Hematopoietic multipotent progenitor cell treated with erythropoietin and hydrocortisone succinate and interleukin-3 and kit ligand, for 6 days (in vitro differentiated cells): ENCODE measurements at places on chromosomes 1 and 21.

GRCh38 chr1:116986421-116987255, 14.9 kb upstream of the CD101 start:
- peak; percentile 41 for DNase-seq

DNA sequence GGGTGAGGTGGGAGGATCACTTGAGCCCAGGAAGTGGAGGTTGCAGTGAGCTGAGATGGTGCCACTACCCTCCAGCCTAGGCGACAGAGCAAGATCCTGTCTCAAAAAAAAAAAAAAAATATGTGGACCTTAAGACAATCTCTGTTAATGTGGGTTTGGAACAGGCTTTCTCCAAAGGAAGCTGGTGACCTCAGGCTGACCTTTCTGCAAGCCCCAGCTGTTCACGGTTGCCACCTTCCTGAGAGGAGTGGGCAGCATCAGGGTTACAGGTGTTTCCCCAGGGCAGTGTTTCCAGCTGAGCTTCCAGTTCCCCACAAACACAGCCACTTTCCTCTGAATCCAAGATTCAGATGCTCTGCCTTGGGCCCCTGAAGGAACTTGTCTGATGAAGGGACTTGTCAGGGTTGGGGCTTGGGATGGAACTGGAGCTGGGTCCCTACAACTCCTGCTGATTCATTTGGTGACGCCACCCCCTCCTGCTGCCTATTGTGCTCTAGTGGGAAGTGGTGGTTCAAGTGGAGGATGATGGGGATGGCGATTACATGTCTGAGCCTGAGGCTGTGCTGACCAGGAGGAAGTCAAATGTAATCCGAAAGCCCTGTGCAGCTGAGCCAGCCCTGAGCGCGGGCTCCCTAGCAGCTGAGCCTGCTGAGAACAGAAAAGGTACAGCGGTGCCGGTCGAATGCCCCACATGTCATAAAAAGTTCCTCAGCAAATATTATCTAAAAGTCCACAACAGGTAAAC, 1.9 kb downstream of the ZBTB48 start:
- DNase-seq: peak; percentile 69

DNA sequence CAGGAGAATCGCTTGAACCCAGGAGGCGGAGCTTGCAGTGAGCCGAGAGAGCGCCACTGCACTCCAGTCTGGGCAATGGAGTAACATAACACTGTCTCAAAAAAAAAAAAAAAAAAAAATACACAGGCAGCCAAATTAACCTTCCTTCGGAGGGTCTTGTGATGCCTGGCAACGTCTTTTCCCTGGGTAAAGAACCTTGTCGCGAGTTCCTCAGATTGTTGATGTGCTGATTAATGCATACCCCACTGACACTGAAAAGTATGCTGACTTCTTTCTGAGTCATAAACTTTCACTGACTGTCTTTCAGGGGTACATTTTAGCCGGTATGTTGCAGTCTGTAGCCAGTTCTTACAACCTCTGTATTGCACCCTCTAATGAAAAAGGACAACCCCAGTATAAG, 95.1 kb upstream of the SOD1 start:
- no peak for DNase-seq

DNA sequence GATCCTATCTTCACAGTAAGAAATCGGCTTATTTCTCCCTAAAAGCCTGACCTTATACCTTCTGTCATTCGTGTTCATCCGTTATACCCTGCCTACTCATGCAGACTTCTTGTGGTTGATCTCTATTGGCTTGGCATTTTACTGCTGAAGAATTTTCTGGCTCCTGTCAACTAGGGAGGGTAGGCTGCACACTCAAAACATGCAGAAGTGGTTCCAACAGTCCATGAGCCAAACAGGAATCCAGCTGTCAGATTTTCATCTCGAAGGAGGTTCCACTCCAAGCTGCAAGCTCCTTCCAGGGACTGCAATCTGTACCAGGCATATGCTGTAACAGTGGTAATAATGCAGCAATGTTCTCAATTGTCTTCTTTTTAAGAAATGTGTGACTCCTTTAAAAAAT, 10.1 kb downstream of the DNAJC11 start:
- no peak for DNase-seq

DNA sequence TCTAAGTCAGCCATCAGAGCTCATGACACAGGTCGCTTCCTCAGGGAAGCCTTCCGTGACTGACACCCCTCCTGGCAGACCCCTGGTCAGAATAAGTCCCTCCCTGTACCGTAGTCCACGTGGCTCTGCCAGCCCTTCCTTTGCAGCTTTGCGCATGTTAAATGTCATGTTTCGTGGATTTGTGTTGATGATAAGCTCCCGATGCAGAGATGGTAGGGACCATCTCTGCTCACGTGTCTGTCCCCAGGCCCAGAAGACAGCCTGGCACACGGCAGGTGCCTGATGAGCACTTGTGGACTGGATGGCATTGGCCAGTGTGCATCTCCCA, 75.9 kb downstream of the DHRS3 start:
- DNase-seq: no peak

DNA sequence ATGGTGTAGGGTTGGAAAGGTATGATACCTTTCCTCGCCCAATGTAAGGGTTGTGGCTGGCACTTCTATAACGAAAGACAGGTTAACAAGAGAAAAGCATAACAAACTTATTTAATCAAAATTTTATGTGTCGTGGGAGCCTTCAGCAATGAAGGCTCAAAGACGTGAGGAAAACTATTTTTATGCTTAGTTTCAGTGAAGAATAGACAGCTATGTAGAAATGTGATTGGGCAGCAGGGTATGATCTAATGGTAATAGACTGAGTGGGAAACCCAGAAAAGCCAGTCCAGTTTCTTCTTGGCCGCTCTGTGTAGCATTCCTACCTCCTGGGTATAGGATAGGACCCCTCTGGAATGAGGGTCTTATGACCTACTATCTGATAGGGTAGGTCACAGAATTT, 464.7 kb downstream of the ADGRL2 start:
- no peak for DNase-seq

GRCh38 chr1:94602316-94602715, 60.8 kb upstream of the F3 start:
- DNase-seq: peak; percentile 76

- no peak for DNase-seq
Observed at GRCh38 chr21:36005018-36005417, 55.3 kb downstream of the SETD4 start.

DNA sequence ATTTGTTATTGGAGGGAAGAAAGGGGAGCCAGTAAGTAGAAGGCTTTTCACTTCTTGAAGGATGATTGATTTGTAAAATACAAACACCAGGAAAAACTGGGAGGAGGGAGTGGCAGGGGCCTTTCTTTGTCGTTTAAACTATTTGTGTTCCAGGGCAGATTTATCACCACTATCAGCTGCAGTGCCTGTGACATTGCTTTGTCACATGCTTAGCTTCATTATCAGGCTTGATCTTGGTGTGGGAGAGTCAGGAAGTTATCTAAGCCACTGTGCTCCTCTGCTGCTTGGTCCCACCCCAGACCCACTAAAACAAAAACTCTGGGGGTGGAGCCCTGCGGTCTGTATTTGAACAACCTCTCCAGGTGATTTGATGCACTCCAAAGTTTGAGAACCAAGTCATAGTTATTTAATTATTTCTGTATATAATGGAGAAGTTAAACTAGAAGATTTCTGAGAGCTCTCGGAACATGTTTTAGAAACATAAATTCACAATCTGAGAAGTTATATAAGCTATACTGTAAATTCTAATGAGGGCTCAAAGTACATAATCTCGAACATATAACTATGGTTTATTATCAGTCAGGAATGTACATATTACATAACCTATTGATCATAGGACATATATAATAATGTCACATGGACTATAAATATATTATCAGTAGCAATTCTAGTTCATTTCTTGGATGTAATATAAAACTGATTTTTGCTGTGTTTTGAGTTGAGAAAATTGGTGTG, 87.9 kb downstream of the CDC14A start:
- DNase-seq: peak; percentile 89

DNA sequence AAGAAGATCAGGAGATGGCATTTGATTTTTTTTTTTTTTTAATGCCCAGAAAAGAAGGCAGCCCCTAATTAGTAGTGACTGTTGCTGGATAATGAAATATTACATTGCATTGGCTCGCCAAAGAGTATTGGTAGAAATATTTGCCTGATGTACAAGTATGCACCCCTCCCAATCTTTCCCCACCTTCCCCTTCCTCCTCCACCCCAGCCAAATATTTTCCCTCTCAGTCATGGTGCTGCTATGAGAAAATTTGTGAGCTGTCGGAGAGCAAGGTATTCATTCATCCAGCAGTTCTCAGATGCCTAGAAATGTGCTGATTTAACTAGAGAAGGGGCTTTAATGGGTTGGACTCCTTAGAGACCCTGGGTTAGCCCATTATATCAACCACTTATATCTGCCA, 50.5 kb upstream of the IKBKE start:
- DNase-seq: no peak

GRCh38 chr1:209609041-209609790, 25.7 kb downstream of the CAMK1G start:
- DNase-seq: no peak

DNA sequence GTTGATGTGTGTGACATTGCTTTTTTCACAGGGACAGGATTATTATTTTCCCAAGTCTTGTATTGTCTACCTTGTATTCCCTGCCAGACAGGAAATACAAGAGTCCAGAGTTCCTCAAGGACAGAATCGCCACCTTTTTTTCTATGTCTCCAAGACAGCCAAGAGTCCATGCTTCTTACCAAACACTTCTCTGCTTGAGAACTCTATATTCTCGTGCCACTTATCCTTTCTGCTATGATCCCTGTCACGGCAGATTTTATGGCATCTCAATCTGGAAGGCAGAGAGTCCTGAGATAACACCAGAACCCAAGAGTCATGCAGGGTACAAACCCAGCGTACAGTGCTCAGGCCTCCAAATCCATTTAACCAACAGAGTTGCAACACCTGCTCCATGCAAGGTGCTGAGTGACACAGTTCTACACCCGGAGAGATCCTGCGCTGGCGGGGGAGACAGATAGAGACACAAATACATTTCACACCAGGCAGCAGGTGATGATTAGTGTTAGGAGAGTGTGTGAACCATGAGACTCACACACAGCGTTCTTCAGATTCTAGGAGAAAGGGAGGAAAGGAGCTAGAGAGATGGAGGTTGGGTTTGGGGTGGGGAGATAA, 107.6 kb downstream of the NAV1 start:
- DNase-seq: no peak

DNA sequence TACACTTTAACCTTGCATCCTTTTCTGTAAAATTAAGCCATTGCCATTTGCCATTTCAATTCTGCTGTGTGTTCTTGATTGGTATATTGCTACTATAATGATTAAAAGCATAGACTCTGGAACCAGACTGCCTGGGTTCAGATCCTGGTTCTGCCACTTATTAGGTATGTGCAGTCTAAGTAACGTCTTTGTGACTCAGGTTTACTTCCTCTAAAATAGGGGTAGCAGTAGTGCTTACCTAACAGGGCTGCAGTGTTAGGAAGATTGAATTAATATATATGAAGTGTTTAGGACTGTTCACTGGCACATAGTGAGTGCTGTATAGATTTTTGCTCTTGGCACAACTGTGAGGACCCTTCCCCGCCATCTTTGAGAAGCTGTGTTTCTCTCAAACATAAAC, 4.4 kb downstream of the CDC42 start:
- no peak for DNase-seq

- DNase-seq: no peak
Observed at GRCh38 chr21:37562920-37563640, 196.5 kb downstream of the DYRK1A start.

- no peak for DNase-seq
Observed at GRCh38 chr1:53379662-53380002, 51.8 kb upstream of the LRP8 start.

GRCh38 chr1:221440658-221441057, 301.2 kb downstream of the DUSP10 start:
- DNase-seq: peak; percentile 13

- peak; percentile 99 for DNase-seq
Observed at GRCh38 chr1:230127105-230128054, 60.3 kb downstream of the GALNT2 start.

GRCh38 chr1:226808501-226808900, 61.9 kb upstream of the PSEN2 start:
- DNase-seq: no peak

- no peak for DNase-seq
Observed at GRCh38 chr1:55877437-55878232, 662.5 kb upstream of the USP24 start.

- DNase-seq: peak; percentile 43
Observed at GRCh38 chr21:41921021-41921420, 32.8 kb downstream of the C2CD2 start.

- DNase-seq: peak; percentile 70
Observed at GRCh38 chr1:1891349-1892078, 627 bp upstream of the GNB1 start.

DNA sequence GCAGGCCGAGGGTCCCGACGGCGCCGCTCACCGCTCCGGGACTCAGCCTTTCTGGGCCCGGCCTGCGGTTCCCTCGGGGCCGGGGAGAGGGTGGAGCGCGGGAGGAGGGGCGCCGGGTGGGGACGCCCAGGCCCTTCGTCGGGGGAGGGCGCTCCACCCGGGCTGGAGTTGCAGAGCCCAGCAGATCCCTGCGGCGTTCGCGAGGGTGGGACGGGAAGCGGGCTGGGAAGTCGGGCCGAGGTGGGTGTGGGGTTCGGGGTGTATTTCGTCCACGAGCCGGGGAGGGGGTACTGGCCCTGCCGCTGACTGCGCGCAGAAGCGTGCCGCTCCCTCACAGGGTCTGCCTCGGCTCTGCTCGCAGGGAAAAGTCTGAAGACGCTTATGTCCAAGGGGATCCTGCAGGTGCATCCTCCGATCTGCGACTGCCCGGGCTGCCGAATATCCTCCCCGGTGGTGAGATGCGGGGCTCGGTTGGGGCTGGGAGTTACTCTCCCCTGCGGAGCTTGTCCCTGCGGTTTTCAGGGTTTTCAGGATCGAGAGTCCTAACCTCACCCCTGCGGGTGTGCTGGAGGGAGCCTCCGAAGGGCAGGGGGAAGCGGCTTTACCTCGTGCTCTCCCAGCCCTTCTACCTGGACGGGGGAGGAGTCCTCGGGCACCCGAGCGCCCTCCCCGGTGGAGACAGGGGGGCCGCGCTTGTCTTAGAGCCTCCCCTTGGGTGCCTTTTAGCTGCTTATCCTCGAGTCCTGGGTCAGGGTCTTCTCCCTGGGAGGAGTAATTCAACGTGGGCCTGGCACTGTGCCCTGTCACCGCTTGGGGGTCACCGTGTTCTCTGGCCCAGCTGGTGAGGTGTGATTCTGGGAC, 2.1 kb downstream of the SAMD11 start:
- DNase-seq: no peak
